Adrenal gland (tissue), 19 donors: ENCODE measurements at places on chromosomes 11 and 22. TPM values are rescaled to one million over a fixed set of nuclear protein-coding genes. Genes with fewer than 3 reads are reported as not detected.

GRCh38 chr22:50008151-50009040, 4.2 kb downstream of the IL17REL start:
- DNase-seq: no peak

The FAM180B gene
- not detected for total RNA-seq

DNA sequence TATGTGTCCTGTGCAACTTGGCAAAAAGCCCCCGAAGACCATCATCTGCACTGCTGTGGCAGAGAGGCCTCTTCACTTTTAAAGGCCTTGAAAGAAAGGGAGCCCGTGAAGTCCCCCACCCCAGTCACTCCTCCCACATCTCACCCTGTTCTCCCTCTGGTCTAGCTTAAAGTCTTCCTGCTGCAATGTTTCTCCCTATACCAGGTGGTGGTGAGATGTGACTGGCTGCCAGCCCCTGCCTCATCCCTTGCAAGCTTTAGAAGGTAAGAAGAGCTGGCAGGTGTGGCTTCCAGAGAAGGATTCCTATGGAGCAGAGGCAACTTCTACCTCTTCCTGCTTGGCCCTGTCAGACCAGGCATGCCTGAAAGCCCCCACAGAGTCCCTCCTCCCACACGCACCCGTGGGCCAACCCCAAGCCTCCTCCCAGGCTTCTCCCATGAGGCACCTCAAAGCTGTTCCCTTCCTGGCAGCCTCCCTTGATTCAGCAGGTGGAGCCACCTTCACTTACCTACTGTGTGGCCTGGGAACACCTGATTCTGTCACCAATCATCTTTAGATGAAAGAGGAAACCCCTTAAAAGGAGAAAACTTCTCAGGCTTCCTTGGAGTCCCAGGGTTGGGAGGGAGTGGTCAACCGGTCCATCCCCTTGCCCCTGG, 4.0 kb upstream of the TRIM29 start:
- DNase-seq: peak; percentile 5

The NELL1 gene
- 0.11 TPM for total RNA-seq

GRCh38 chr22:44975427-44976262, 34.2 kb downstream of the PHF21B start:
- DNase-seq: peak; percentile 89

The GTPBP1 gene
- 56.9 TPM for total RNA-seq

The CNGA4 gene
- 0.39 TPM for total RNA-seq

DNA sequence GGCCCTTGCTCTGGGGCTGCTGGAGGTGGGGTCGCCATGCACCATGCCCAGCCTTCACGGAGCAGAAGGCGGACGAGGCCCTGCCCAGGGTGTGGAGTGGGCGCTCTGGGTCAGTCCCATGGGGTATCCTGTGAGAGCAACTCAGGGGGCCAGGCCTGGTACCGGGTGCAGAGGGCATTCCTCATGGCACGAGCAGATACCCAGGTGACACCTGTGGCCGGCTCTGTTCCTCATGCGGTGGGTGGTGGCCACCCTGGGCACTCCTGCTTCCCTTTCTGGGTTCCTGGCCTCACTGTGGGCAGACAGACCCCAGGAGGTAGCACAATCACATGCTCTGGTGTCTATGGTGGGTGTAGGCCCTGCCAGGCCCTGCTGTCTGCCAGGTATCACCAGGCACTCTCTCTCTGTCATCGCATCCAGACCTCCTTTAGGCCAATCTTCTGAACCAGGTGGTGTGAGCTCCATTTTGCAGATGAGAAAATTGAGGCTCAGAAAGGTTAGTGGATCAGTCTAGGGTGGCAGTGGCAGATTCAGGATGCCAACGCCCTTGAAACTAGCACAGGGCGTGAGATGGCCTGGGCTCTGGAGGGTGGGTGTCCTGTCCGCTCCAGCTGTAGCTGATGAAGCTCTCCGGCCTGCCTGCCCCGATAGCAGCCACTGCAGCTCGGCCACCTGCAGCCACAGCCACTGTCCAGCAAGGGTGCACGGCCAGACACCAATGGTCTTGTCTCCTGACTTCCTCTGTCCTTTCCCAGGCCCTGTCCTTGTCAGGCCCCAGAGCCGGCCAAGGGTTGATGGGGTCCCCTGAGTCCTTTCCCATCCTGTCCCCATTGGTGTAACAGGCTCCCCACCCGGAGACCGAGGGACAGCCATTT, 15.1 kb downstream of the DGKZ start:
- no peak for DNase-seq

GRCh38 chr11:73215191-73216134, 2.6 kb upstream of the P2RY2 start:
- DNase-seq: no peak

DNA sequence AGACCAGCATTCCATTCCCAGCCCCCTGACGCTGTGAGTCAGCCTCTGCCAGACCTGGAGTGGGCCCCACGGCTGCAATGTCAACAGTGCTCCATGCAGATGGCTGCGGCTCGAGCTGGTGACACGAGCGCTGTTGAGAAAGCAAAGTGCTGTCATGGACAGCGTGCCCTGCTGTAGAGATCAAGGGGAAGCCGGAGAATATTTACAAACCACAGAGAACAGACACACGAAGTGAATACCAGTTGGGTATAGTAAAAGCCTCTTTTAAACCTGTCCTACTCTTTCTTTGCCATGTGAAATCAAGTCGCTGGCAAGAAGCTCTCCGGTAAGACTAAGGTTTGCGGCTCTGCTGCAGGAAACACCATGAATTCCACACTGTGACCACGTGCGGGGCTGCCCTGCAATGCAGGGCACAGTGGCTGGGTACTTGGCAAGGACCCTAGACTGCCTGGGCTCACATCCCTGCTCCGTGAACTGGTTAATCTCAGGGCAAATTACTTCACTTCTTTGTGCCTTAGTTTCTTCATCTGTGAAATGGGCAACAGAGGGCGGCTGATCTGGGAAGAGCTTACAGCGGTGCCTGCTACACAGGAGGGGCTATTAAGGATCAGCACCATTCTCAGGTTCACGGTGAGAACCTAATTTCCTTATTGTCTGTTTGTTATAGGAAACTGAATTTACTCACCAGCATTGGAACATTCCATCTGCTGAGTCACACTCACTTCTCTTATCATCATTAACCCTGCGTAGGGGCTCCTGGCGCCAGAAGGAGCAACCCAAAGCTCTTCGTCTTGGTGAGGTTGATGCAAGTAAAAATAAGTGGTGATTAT, 27.8 kb upstream of the ELFN2 start:
- peak; percentile 52 for DNase-seq

DNA sequence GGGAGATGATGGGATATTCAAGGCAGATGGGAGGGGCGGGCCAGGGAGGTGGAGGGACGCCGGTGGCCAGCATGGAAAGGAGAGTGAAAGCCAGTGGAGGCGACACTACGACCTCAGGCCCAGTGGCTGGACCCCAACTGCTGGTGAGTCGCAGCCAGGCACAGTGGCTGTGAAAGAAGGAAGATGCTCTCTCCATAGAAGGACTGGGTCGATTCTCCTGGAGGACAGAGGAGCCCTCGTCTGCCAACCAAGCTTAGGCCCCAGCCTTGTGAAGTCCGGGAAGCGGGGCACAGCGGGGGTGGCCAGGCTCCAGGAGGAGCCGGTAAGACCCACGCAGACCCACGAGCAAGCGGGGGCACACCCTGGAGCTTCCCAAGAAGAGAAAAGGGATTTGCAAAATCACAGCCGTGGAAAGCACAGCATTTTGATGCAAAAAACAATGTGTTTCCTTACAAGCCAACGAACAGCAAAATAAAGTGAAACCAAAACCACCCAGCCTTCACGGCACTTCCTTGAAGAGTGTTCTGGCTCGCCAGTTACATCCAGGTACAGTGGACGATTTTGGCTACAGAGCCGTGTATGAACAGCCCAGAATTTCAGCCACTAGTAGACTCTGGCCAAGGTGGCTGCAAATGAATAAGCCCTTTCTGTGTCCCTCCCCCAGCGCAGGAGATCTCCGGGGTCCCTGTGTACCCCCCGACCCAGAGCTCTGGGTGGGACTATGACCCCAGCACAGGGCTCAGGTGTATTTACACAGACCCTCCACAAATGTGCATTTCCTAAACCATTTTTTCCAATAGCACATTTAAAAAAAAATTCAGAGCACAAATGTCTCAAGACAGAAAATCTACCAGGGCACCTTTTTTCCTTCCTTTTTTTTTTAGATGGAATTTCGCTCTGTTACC, 96.9 kb downstream of the TRMU start:
- DNase-seq: peak; percentile 10
